ENCODE measurements at places on chromosomes 4 and X. TPM values are rescaled to one million over a fixed set of nuclear protein-coding genes. Genes with fewer than 3 reads are reported as not detected.

ARHGAP36 gene
- not detected for total RNA-seq

MAP3K15 gene
- total RNA-seq: not detected

NAA11 gene
- not detected for total RNA-seq

KLHL34 gene
- 2.7 TPM for total RNA-seq

SSX4B gene
- total RNA-seq: not detected

ITGB1BP2 gene
- 2.4 TPM for total RNA-seq

AR gene
- 0.40 TPM for total RNA-seq

PDLIM3 gene
- total RNA-seq: not detected

NPY2R gene
- total RNA-seq: not detected

RAP1GDS1 gene
- 39.6 TPM for total RNA-seq

TLL1 gene
- total RNA-seq: not detected

IBSP gene
- not detected for total RNA-seq

PROM1 gene
- total RNA-seq: 2.0 TPM

FHDC1 gene
- not detected for total RNA-seq

LRAT gene
- not detected for total RNA-seq

SSR4 gene
- 179 TPM for total RNA-seq

PPA2 gene
- total RNA-seq: 52.6 TPM

TMEM31 gene
- not detected for total RNA-seq

CT83 gene
- total RNA-seq: not detected

PPEF1 gene
- total RNA-seq: 0.45 TPM

CD99L2 gene
- 18.3 TPM for total RNA-seq

TMEM255A gene
- 0.14 TPM for total RNA-seq

ASMTL gene
- total RNA-seq: 45.4 TPM

MTMR8 gene
- 3.9 TPM for total RNA-seq

CXCL11 gene
- total RNA-seq: not detected

PRRG3 gene
- not detected for total RNA-seq

ITIH6 gene
- total RNA-seq: not detected

ADAMTS3 gene
- not detected for total RNA-seq

CPLX1 gene
- 1.2 TPM for total RNA-seq

SLC16A2 gene
- total RNA-seq: 0.23 TPM

RPL36A gene
- 183 TPM for total RNA-seq

RBM46 gene
- not detected for total RNA-seq

MAPK10 gene
- total RNA-seq: not detected

CENPVL1 gene
- total RNA-seq: not detected

TEX13C gene
- total RNA-seq: not detected

CD38 gene
- 4.3 TPM for total RNA-seq

RASL11B gene
- 0.44 TPM for total RNA-seq

GAK gene
- 218 TPM for total RNA-seq

MED12 gene
- total RNA-seq: 64.5 TPM

USP51 gene
- 2.1 TPM for total RNA-seq

PTPN13 gene
- 8.1 TPM for total RNA-seq

SLC26A1 gene
- 0.44 TPM for total RNA-seq

CLCN3 gene
- total RNA-seq: 30.8 TPM

SLC10A4 gene
- total RNA-seq: not detected

DDX60 gene
- total RNA-seq: 34.9 TPM

MAGEA2 gene
- total RNA-seq: not detected

CT45A10 gene
- total RNA-seq: not detected

IL13RA2 gene
- total RNA-seq: not detected

PPEF2 gene
- total RNA-seq: 0.25 TPM

ZNF280C gene
- total RNA-seq: 4.5 TPM

ANXA10 gene
- not detected for total RNA-seq

ZIC3 gene
- total RNA-seq: not detected

CT45A2 gene
- not detected for total RNA-seq

ASMT gene
- total RNA-seq: not detected

FAM9B gene
- not detected for total RNA-seq

NEUROG2 gene
- total RNA-seq: not detected

Data from T-cell (primary cell).